Gastrocnemius medialis (tissue), 4 donors: ENCODE measurements at places on chromosomes 12 and 14. TPM values are rescaled to one million over a fixed set of nuclear protein-coding genes. Genes with fewer than 3 reads are reported as not detected.

PLEKHG7 gene
- total RNA-seq: not detected

PPFIA2 gene
- total RNA-seq: not detected

TMEM119 gene
- total RNA-seq: 0.85 TPM

ACOT6 gene
- not detected for total RNA-seq

RHEBL1 gene
- not detected for total RNA-seq

MIS18BP1 gene
- 7.0 TPM for total RNA-seq

ASPG gene
- 0.20 TPM for total RNA-seq

PRIM1 gene
- total RNA-seq: 5.9 TPM

SLC2A14 gene
- not detected for total RNA-seq

LALBA gene
- not detected for total RNA-seq

ATN1 gene
- total RNA-seq: 11.5 TPM

OASL gene
- total RNA-seq: 0.15 TPM
